Caco-2 (cell line): ENCODE measurements at places on chromosomes 11 and 22.
A peak's percentile ranks its signal among the peaks of the same experiment; 100 is the strongest.

GRCh38 chr11:15159085-15159484, 44.4 kb downstream of the INSC start:
- no peak for DNase-seq

DNA sequence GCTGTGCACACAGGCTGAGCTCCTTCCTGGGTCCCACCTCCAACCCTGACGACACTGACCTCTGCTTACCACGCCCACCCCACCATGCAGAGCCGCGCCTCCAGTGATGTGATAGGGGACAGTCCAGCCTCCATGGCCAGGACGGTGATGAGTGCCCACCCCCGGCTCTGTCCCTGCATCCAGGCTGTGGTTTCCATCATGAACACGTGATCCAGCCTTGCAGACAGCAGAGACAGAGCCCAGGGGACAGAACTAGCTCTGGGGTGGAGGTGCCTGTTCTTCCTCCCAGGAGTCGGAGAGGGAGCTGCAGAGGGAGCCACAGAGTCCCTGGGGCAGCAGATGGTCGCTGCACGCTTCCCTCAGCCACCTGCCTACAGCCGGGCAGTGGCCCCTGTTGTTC, 42.6 kb upstream of the IGSF9B start:
- no peak for DNase-seq

DNA sequence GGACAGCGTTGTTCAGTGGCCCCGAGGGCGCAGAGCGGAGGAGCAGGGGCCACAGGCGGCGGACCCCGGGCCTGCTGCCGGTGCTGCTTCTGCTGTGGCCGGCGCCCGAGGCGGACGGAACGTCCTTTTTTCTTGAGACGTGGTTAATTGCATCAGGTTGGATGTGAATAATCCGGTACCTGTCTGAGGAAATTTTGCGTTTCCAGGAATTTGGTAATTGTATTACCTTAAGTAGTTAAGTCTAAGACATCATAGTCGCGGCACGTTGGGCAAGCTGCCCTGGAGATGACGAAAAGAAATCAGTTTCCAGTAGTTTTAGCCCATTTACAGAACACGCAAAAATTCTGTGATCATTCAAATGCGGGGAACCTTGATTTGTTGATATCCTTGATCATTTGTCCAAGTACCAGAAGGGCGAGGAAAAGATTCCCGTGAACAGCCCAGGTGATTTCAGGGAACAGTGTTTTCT, 789 bp downstream of the SPECC1L start:
- DNase-seq: no peak

DNA sequence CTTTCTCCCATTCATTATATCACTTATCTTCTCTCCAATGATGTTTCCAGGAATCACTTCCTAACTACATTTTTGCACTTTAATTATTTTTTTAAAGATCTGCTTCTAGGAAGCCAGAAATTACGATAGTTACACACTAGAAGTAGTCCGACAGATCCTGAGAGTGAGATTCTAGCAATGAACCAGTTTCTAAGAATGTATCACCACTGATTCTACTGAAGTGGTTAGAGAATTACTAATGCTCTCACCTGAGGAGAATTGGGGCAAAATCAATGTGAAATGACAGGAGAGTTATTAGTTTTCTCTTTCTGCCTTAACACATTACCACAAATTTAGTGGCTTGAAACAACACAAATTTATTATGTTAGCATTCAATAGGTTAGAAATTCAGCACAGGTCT, 241.2 kb downstream of the CASP12 start:
- no peak for DNase-seq

DNA sequence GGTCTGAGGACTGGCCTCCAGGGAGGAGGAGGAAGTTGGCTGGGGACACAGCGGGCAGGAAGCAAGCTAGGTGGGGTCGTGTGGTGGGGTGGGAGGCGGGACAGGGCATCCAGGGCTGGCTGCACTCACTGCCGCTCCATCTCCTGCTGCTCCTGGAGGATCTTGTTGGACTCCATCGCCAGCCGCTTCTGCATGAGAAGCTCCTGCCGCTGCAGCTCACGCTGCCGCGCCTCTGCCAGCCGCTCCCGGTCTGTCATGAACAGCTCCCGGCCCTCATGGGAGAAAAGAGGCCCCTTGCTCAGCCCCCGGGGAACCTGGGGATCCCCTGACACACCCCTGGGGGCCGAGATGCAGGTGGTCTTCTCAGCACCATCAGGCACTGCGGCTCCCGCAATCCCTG, 21.6 kb downstream of the USH1C start:
- no peak for DNase-seq

GRCh38 chr22:48492366-48493320, 1335.0 kb downstream of the BRD1 start:
- peak; percentile 62 for DNase-seq

- no peak for DNase-seq
These were observed 99.5 kb upstream of the BID start for GRCh38 chr22:17873804-17874203.

DNA sequence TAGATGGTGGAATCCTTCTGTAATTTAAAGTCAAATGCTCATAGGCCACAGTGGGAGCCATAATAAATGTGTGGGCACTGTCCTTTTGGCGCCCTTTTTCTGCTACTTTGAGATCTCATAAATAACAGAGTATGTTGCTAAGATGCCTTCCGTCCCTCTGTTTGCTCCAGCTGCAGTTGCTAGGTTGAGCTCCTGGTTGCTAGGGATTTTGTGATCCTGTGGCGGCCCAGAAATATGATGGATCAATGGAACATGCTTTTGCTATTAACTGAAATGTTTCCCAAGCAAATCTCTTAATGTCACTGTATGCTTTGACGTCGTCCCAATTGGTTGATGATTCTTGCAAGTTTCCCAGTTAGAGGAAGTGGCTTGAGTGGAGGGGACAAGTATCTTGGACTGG, 53.5 kb downstream of the MYO18B start:
- DNase-seq: no peak

DNA sequence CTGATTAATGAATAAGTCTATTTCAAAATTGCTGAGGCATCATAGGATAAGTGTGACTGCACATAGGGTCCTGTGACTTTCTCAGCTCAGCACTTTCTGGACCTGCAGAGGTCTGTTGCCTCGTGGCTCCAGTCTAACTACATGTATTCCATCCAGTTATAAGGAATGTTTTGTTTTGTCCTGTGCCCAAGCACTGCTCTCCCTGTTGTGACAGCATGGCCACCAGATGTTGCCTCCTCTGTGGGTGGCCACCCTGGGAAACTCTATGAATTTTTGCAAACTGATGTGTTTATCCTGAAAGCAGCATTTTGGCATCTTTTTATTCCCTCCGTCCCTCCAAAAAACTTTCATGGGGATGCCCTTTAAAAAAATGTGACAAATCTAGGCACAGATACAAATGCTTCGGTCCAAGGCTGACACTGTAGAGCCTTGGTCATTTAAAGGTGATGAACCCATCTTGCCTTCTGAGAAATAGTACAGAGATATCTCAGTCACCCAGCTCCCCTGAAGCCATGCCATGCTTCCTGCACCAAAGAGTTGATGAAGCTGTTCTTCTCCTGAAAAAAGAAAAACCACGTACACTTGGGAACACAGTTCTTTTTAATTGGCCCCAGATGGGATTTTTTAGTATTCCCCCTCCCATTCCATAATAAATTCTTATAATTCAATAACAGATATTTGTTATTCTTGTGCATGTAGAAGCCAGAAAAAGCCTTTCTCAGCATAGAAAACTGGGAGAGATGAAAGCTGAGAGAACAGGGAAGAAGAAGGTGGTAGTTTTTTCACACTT, 72.6 kb downstream of the CCDC34 start:
- no peak for DNase-seq

DNA sequence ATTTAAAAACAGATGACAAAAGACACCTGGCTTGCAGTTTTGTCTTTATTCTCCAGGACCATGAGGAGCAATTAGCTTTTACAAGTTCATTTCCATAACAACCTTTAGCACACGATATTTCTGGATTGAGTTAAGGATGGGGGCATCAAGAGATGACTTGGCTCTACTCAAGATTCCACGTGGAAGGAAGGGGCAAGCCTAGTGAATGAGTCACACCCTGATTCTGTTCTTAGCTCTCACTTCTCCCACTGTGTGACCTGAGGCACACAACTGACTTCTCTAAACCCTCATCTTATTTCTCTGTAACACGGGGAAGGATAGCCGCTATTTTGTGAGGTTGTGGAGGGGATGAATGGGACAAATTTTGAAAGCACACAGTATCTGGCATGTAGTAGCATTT, 185.5 kb downstream of the KIRREL3 start:
- no peak for DNase-seq

GRCh38 chr11:77647654-77648305, 10.2 kb upstream of the CLNS1A start:
- DNase-seq: no peak

- DNase-seq: no peak
These were observed 8.7 kb downstream of the EHD1 start for GRCh38 chr11:64869571-64870175.

- DNase-seq: no peak
These were observed 74.3 kb downstream of the SHANK2 start for GRCh38 chr11:71178076-71178475.

DNA sequence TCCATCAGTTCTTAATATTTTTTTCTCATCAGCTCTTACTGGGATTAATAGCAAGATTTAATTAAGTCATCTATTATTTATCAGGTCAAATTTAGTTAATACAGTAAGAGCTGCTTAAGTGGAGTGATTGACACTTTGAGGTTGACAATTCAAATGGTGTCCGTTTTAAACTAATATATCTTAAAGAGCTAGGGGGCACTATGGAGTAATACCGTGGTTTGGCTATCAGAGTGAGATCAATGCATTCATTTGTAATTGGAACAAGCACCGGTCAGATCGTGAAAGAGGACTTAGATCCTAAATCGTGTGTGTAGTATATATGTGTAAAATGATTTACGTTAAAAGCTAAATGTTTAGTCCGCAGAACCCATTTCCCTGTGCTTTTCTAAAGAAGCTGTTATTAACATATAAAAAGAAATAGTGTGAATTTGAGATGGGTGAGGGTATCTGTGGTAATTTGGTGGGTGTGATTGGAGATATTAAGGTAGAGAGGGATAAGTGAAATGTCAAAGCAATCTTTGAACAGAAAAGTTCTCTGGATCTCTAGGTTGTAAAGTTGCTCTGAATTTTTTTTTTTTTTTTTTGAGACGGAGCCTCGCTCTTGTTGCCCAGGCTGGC, 2.3 kb downstream of the SIK2 start:
- peak; percentile 78 for DNase-seq

DNA sequence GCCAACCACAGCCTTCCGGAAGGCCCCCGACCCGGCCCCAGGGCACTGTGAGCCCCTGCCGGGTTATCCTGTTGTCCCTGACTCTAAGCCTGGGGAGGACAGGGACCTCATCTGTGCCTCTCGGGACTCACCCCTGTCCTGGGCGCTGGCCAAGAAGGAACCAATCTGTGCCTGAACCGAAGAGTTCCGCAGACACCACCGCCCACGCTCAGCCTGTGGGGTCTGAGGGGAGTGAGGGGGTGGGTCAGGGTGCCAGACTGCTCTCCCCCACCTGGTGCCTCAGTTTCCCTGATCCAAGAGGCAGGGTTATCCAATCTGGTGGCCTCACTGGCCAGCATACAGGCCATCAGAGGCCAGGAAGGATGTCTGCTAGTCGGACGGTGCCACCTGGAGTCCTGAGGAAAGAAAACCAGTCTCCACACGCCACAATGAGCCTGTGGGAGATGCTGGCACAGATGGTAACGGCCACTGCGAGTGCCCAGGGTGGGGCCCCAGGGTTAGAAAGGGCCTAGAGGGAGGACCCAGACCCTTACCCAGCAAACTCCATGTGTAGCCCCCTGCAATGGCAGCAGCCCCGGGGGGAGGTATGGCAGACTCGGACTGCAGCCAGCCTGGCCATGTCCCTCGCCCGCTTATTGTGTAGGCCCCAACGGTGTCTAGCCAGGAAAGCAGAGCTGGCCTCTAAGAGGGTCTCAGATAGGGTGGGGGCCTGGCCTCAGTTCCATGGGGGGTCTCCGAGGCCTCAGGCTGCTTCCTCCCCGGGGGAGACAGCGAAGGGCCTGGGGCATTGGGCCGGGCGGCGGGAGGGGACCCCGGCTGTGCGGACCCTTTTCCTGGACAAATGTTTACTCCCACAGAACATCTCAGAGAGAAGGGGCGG, 827 bp upstream of the TNNT3 start:
- no peak for DNase-seq

- DNase-seq: peak; percentile 95
These were observed 23.4 kb upstream of the GRAMD4 start for GRCh38 chr22:46596819-46597218.

DNA sequence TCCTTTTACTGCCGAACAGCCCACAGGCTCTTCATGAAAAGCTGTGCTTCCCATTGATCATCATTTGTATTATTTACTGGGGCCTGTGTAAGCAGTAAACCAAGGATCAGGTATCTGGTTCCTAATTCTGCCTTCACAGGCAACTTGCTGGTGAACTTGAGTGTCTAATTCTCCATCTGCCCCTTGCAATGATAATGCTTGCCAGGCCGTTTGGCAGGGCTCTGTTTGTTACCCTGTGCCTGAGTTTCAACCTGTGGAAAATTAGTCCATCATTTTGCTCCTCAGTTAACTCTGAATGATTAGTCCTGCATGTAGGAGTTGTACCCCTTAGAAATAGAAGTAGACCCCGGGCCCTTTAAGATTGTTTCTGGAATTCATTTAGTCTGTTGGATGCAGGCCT, 298.4 kb upstream of the CADM1 start:
- DNase-seq: no peak

- no peak for DNase-seq
These were observed 437.5 kb downstream of the TBC1D22A start for GRCh38 chr22:47199979-47200272.

- no peak for DNase-seq
These were observed 18.6 kb downstream of the ARHGEF12 start for GRCh38 chr11:120354779-120355178.

- DNase-seq: no peak
These were observed 30.2 kb downstream of the GTF2H1 start for GRCh38 chr11:18352581-18352980.

DNA sequence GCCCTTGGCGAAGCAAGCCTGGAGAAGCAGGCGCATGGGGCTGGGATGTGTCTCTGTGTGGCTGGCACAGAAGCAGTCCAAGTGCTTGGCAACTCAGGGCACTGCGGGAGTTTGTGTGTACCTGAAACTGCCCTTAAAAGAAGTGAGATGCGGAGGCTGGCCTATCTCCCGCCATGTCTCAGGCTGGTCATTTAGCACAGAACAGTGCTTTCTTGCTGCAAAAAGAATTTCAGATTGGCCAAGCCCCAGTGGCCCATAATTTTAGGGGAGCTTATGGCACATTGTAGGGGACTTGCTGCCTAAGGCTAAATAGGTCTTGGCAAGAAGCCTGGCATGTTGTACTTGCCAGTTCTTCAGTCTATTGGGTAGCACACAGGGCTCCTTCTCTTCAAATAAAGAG, 16.4 kb downstream of the EHF start:
- no peak for DNase-seq

- no peak for DNase-seq
These were observed 80.3 kb upstream of the MYOD1 start for GRCh38 chr11:17639091-17639490.

DNA sequence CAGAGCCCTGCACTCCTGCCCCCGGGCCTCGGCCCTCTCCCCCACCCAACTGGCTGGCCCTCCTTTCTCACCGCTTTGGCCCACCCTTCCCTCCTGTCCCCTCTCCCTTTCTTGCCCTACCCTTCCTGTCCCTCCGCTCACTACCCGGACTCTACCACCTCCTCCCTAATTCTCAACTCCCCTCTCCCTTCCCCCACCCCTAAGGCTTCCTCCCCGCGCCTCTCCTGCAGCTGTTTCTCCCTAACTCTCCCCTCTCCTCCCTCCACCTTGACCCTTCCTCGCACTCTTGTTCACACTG, 421 bp downstream of the SLC15A3 start:
- no peak for DNase-seq
